Amygdala (tissue), 56 donors: ENCODE measurements at places on chromosomes 3 and 15.
A peak's percentile ranks its signal among the peaks of the same experiment; 100 is the strongest.

- no peak for DNase-seq
Measured at GRCh38 chr15:38720893-38721567, 156.4 kb upstream of the RASGRP1 start.

DNA sequence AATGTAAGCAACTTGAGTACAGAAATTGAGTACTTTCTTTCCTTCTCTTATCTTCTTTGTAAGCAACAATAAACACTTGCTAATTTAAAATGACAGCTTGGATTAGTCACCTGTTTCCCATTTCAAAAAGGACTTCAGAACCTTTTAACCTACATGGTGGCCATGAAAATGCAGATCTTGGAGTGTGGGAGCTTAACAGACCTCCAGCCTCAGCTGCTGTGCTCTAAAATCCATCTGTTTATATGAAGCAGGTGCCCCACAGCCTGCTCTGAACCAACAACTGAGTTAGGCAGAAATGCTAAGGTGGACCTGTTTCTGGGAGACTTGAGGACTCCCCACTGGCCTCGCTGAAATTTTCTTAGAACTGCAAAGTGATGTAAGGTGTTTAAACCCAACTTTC, 91.1 kb upstream of the TNIK start:
- no peak for DNase-seq

- DNase-seq, result no peak
Measured at GRCh38 chr3:66371432-66371831, 129.4 kb downstream of the LRIG1 start.

DNA sequence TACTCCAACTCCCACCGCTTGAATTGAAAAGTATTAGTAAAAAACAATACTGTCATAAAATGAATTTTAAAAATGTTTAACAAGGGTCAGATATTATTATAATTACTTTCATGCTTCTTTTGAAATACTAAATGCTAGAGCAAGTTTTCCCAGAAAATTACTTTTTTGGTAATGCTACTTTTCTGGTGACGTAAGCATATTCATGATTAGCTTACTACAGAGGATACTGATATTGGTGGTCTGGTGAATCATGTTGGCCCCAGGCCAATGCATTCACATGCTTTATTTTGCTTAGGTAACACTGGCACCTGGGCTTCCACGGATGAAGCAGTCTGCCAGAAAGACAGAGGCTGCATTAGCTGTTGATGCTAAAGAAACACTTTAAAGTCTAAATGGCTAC, 12.4 kb downstream of the SPATA16 start:
- no peak for DNase-seq

DNA sequence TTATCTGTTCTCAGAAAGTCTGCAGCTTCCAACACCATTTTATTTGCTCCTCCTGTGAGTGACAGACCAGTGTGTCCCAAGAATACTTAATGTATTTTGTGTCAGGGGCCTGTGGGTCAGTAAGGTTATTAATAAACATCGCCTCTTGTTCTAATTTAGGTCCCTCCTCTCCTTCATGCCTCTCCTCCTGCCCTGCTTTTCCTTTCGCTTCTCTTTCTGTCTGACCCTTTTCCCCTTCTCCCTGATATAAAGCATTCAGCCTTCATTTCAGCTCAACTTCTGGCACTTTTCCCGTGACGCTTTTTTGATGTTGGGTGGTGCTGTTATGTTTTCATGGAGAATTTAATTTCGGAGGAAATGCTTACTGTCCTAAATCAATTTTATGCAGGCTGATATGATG, 29.7 kb upstream of the NR2F2 start:
- no peak for DNase-seq

- no peak for DNase-seq
Measured at GRCh38 chr3:122506450-122506849, 8.3 kb downstream of the KPNA1 start.

DNA sequence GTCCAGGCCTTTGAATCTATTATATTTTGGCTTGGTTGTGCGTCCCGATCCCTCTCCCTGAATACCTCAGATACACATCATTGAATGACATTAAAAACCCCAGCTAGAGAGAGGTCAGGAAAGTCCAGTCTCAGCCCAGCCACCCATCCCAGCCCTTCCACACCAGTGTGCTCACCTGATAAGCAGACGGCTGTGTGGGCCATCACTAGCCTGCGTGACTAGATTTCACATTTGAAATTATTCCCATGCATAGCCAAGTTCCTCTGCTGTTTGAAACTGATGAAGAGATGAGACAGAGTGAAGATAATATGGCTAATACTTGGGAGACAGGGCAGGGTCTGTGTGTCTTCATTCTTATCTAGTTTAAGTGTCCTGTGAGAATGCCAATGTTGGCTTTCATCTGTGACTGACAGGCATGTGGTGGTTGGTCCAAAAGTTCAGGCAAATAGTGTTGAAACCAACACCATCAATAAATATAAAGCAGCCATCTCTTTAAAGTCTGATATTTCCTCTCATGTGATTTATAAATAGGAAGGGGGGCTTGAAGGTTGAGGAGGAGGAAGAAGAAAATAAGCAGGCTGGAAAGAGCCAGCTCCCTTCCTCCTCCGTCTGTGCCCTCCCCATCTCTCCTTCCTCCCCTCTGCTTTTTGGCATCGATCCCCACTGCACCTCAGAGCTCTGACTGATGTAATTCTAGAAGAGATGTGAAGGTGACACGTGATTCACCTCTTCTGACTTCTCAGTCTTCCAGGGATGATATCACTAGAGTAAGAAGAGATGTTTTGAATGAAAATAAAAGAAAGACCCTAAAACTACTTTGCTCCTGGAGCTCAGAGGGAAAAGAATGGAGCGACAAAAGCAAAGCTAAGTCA, 5.1 kb downstream of the FAM43A start:
- no peak for DNase-seq

DNA sequence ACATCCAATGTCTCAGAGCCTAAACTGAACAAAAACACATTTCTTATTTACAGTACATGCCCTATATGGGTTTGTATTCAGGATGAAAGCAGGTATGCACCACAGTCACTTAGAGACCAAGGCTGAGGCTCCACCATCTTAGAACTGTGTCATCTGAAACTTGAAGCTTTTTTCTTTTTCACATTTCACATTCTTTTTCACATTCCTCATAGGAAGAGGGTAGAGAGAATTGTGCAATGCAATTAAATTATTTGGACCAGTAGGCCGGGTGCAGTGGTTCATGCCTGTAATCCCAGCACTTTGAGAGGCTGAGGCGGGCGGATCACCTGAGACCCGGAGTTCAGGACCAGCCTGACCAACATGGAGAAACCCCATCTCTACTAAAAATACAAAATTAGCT, 591.0 kb downstream of the MECOM start:
- DNase-seq, result no peak

DNA sequence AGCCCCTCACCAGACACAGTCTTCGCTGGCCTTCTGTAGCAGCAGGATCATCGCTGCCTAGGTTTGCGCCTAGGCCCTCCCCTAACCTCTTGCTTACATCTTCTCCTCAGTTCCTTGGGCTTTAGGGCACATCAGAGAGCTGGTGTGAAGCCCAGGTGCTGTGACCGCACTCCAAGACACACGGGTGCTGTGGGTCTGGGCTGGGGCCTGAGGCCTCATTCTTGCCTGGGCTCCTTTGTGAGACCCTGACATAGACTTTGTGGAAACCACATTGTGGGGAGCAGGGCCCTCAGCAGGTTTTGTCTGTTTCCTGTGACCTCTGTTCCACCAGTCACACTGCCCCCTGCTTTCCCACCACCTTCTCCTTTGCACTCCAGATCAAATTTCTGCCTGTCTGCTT, 8.0 kb downstream of the AMIGO3 start:
- DNase-seq, result no peak

- DNase-seq, result peak; percentile 32
Measured at GRCh38 chr3:38521391-38521987, 25.3 kb downstream of the EXOG start.

- DNase-seq, result no peak
Measured at GRCh38 chr15:67042551-67043142, 22.8 kb upstream of the SMAD3 start.

DNA sequence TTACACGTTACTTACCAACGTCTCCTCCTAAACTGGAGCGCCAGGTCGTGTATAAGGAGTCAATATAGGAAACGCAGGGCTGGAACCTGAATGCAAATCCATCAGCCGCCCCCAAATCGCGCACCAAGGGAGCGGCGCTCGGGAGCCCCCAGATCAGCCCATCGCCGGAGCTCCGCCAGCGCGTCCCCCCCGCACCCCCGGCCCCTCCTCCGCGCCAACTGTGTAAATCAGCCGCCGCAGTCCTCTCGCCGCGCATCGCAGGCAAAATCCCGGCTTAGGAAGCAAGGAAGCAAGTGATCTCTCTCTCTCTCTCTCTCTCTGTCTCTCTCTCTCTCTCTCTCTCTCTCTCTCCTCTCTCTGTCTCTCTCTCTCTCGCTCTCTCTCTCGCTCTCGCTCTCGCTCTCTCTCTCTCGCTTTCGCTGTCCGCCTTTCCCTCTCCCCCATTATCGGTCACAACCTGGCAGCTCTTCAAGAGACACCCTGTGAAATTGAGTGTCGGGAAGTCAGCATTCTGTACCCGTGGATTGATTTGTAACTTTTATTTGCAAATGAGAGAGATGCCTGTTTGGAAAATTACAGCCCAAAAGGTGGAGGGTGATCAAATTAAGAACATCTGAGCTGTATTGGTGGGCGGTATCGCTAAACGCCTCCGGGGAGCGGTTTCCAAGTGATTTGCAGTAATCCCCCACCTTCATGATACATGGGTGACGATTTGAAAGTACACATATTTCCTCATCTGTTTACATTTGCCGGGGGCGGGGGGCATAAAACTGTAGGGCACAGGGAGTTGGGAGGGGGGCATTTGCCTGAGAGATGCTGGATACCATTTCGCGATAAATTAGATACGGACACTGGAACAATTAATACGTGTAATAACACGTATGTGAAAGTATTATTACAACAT, 645 bp upstream of the SLITRK3 start:
- no peak for DNase-seq

- peak; percentile 30 for DNase-seq
Measured at GRCh38 chr3:99686955-99687612, 48.7 kb downstream of the COL8A1 start.

GRCh38 chr3:28077572-28077971, 163.8 kb upstream of the CMC1 start:
- no peak for DNase-seq

GRCh38 chr3:177603148-177603603, 405.9 kb upstream of the TBL1XR1 start:
- DNase-seq, result no peak

GRCh38 chr3:48434591-48435222, 4.8 kb upstream of the PLXNB1 start:
- no peak for DNase-seq

DNA sequence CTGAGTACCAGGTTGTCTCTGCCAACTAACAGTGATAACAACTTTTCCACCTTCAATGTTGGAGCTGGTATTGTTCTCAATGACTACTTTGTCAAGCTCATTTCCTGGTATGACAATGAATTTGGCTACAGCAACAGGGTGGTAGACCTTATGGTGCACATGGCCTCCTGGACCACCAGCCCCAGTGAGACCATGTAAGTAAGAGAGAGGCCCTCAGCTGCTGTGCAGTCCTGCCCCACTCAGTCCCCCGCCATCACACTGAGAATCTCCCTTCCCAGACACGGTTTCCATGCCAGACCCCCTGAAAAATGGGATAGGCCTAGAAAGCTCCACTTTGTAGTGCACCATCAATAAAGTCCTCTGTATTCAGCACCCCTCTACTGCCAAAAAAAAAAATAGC, 56.1 kb downstream of the PIK3CB start:
- DNase-seq, result no peak

DNA sequence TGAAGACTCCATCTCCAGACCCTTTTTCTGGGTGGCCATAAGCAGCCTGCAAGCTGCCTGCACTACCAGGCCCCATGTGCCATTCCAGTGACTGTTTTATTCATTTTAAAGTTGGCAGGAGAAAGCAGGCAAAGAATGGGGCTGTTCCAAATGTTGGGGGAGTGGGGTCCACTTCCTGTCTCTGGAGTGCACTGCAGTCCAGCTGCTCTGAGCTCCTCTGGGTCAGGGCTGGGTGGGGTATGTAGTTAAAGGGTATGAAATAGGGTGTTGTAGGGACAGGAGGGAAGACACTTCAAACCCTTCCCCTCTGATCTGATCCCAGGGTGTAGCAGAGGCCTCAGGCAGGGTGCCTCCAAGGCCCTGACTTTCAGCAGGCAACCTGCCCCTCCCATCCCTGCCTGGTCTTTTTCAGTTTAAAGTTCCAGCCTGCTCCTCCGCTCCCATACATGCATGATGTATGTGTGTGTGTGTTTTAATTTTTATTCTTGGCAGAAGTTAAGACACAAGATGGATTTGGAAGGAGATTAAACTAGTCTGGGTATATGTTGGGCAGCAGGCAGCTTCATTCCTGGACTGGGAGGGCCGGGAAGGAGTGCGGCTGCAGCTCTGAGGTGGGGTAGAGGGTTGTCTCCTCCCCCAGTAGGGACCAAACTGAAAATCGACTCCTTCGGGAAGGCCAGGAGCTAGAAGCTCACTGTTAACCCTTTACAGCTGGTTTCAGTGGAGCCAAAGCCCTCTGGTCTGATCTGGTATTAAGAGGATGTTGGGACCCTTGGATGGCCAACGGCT, 17.3 kb downstream of the BOC start:
- DNase-seq, result no peak

- DNase-seq, result no peak
Measured at GRCh38 chr15:62365795-62366442, 200.8 kb upstream of the C2CD4B start.

- no peak for DNase-seq
Measured at GRCh38 chr3:42736531-42736930, 33.9 kb upstream of the HHATL start.

- DNase-seq, result no peak
Measured at GRCh38 chr3:116020495-116020894, 397.2 kb downstream of the GAP43 start.

DNA sequence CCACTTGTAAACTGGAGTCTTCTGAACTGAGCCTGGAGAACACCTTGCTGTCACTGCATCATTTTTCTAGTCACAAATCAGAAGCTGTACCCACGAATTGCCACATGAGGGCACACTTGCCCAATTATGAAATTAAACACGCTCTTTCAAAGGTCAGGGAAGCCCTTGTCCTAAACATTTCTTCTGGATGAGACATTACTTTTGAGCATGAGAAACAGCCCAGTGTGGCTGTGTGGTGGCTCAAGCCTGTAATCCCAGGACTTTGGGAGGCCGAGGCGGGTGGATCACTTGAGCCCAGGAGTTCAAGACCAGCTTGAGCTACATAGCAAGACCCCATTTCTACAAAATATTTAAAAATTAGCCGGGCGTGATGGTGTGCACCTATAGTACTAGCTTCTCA, 27.5 kb upstream of the CFAP161 start:
- no peak for DNase-seq

DNA sequence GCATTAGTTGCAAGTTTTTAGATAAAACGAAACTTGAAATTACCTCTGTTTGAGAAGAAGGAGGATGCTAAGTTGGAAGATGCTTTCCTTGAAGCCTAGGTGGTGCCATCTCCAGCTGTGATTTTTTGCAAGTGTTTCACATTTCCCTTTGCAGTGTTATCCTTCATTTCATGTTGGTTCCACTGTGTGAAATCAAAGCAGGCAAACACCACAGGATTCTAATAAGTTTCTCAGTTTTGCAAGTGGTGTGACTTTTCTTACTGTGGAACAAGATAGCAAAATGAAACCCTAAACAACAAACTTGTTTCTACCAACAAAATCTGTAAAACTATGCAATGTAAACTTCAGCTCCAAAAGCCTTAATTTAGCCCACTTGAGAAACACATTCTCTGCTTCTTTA, 260.9 kb downstream of the OXSM start:
- no peak for DNase-seq
